ENCODE measurements at places on chromosomes 6 and 20.

DNA sequence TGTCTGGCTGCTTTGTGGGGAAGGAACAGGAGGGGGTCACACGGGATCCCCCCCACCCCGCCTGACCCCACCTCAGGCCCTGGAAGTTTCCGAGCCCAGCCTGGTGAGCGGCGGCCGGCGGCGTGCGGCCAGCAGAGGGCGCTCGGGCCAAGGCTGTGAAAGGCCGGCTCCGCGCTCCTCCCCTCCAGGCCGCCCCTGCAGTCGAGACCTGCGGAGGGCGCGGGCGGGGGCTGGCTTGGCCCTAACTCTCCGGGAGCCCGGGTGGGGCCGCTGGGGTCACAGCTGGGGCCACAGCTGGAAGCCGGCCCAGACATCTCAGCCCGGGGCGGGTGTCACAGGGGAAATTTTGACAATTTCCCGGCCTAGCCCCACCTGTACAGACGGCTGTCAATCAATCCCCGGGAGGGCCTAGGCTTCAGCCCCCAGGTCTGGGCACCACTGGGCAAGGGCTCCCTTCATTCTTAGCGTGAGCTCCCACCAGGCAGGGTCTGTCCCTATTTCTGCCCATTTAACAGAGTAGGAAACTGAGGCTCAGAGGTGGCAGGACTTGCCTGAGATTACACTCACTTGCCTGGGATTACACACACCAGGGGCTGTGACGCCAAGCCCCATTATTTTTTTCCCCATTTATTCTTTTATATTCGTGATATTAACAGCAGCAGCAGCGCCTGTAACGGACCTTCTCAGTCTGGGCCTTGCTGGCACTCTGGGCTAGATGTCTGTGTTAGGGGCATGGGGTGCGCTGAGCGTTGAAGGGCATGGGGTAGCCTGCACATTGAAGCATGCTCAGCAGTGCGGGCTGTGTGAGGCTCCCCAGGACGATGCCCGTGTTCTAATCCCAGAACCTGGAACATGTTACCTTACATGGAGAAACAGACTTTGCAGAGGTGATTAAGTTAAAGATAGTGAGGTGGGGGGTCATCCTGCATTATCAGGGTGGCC lies 23.0 kb downstream of the ZBP1 start:
- DNase-seq: peak; percentile 77

- DNase-seq: no peak
Observed at GRCh38 chr6:159766906-159767305, 5.1 kb downstream of the ACAT2 start.

DNA sequence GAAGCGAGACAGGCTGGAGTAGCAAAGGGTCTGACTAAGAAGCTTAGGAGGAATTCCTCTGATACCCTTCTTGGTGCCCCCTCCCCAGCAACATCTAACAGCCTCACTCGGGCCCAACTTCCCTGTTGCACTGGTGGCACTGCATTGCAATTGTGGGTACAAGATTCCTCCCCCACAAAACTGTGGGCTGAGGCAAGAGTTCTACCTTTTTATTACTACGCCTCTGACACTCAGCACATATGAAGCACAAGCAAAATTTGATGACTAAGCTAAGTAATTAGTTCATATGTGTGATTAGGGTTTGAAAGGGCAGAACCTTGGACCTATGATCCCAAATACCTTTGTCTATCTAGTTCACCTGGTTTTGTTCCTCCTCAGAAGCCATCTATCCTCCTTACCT lies 83.5 kb downstream of the ZHX3 start:
- DNase-seq: no peak

DNA sequence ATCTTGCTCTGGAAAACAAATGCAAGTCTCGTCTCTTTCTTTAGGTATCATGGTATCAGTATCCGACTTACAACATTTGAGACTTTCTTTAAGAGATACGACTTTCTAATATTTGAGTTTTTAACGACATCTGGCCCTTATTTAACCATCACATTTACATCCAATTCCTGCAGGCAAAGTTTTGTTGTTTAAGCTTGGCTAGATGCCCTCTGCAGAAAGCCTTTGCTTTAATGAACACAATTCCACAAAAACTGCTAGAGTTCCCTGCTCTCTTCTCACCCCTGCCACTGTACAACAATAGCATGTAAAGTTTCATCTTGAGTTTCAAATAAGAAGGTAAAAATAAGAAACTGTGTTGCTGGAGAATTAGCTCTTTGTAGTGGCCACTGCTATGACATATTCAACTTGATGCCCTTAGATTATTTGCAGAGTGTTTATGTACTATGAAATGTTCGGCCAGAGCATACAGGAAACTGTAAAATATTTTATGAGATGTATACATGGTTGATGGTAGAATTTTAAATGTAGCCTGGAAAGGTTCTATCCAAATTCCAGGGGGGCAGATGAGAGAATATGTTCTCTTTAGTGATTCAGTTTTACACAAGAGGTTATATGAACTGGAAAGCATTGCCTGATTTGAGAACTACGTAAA lies 438.6 kb downstream of the CDC5L start:
- DNase-seq: no peak

DNA sequence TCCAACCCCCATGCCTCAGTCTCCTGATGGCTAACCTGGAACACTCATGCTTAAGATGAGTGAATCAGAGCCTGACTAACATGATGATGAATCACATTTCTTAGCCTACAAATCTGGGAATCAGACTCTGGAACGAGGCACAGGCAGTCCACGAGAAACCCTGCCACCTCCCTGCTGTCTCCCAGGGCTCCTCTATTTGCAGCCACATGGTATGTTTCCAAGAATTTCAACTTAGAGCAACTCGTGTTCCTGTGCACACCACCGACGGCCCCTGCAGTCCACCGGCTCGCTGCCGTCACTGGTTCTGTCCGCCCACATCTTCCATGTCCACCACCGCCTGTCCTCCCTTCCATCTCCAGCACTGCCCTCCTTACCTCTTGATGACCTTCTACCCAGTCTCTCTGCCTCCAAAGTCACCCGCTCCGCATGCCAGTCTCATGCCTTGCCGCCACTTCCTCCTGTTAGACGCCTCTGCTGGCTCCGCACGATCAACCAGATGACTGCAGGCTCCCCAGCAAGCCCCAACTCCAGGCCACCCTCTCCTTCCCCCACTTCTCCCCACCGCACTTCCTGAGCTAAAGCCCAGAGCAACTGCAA lies 87.6 kb downstream of the AGPAT4 start:
- no peak for DNase-seq

GRCh38 chr6:79468116-79468515 lies 69.1 kb downstream of the LCA5 start:
- peak; percentile 86 for DNase-seq

GRCh38 chr20:21712443-21713059 lies 7.1 kb downstream of the PAX1 start:
- DNase-seq: peak; percentile 37

GRCh38 chr6:107534571-107535141 lies 44.7 kb downstream of the SOBP start:
- DNase-seq: peak; percentile 60

- no peak for DNase-seq
Observed at GRCh38 chr20:63411898-63412631, 50.9 kb upstream of the CHRNA4 start.

DNA sequence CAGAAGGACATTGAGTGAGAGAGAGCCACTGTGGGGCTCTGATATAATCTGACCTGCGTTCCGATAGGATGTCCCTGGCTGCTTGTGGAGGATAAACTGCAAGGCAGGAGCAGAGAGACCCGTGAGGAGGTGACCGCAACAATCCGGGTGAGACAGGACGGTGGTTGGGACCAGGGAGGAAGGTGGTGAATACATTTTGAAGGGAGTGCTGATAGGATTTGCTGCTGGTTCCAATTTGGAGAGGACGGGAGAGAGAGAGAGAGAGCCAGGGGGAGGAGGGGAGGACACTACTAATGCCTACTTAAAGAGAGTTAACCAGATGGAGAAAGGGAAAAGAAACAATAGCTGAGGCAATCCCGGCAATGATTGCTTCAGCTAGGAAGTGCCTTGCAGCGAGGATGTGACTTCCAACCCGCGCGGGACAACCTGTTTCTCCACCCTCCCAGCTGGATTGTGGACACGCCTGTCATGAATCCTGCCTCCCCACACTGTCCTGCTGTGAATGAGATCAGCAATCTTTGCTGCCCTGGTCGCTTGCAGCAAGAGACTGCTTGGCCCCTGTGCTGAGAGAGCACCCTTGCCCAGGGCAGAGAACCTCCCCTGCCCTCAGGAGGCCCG lies 199.0 kb upstream of the KCNG1 start:
- peak; percentile 91 for DNase-seq

GRCh38 chr6:41039060-41039998 lies at the start of gene UNC5CL:
Gene UNC5CL, minus strand, starts transcription at chr6:41039221. Its CDS starts 4,147 bp downstream, at chr6:41035074.
- peak; percentile 73 for DNase-seq

DNA sequence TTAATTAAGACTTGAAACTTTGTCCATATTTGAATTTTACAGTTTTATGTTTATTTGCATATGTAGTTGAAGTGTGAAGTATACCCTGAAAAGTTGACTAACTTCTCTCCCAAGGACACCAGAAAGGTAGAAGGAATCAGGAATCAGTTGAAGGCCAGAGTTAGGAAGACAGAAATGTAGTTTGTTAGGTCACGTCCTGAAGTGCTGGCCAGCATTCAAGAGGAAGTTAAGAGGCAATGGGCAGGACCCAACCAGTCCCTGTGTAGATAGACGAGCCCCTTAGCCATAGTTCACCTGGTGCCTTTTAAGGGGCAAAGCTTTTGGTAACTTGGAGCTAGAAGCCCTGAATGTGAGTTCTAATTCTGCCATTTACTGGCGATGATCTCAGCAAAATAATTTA lies 250.4 kb upstream of the KCNQ5 start:
- DNase-seq: no peak

DNA sequence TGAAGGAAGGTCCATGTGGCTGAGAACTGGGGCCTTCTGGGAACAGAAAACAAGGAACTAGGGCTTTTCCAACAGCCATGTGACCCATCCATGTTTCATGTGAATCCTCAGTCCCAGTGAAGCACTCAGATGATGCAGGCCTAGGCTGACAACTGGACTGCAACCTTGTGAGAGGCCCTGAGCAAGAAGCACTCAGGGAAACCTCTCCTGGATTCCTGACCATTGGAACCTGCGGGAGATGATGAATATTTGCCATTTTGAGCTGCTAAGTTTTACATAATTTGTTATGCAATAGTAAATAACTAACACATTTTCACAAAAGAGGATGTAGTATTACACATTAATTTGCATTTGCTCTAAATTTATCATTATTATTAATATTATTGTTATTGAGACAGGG lies 38.4 kb upstream of the HLA-G start:
- DNase-seq: no peak

DNA sequence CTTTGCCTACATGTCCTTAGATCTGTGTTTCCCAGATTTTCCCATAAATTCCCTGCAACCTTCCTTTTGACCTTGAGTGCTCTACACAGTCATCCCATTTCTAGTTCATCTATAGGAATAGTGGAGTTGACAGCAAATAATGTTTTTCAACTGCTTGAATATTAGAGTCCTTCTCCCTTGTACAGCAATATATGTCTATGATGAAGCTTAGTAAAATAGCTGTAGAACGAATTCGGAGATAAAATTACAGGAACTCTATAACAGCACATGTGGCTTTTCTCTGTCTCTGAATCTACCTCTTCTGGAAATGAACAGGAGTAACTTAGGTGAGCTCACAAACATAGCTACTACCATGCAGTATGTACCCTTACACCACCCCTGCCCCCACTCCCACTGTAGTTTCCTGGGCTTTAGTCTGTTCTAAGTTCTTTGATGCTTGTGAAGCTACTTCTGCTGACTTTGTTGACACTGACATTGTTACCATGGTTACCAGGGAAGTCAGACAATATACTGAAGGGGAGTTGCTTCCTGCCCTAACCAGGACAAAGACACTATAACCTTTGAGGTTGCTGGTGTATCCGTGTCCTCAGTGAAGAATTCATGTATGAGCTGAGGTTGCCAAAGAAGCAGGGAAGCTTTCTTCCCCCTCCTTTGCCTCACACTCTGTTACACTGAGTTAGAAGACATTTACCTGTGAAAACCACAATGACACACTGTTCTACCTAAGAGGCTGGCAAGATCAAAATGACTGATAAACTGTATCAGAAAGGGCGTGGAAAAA lies 35.8 kb upstream of the SHLD1 start:
- DNase-seq: no peak

DNA sequence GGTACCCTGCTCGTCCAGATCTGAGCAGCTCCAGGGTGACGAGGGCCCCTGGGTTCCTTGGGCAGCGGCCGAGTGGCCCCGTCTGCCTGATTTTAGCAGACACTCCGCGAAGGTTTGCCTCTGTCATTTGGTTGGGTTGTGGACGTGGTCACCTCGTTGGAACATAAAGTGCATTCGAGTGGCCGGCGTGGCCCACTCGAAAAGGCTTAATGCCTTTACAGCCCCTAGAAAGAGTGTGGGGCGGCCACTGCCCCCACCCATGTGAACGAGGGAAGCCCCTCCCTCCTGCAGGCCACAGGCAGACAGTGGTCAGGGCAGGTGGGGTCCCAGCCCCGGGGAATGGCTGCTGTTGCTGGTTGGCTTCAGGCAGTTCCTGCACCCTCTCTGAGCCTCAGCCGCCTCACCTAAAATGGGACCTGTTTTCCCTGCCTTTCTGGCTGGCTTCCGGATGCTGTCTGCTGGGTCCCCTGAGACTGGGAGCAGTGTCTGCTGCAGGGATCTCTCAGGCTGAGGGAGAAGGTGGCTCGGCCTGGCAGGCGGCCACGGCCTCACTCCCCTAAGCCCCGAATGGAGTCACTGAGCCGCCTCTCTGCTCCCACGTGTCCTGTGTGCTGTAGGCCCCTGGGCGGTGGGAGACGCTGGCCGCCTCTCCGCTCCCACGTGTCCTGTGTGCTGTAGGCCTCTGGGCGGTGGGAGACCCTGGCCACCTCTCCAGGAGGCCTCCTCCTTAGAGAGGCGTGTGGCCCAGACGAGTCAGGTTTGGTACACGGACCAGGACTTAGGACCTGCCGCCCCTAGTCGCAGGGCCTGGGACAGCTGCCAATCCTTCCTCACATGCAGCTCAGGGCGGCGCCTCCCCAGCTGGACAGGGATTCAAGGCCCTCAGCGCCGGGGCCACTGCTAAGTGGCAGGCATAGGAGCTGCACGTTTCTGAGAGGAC lies 233.0 kb downstream of the ERMARD start:
- DNase-seq: no peak

- no peak for DNase-seq
Observed at GRCh38 chr20:45899046-45899835, 8.1 kb downstream of the CTSA start.

DNA sequence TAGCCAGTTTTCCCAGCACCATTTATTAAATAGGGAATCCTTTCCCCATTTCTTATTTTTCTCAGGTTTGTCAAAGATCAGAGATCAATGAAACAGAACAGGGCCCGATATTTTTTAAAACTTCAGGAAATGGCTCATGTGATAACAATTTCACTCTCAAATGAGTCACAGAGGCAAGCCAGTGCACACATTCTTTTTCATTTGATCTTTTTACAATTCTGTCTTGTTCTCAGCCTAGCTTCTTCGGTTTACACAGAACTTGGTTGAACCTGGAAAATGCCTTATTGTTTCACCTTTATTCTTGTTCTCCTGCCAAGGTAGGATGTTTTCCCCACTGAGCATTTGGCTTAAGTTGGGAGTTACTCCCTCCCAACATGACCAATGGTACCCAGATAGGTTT lies 258.9 kb downstream of the COL12A1 start:
- DNase-seq: no peak

Measured in islet precursor cell (in vitro differentiated cells).